ENCODE measurements at places on chromosomes 11 and 22.
A peak's percentile ranks its signal among the peaks of the same experiment; 100 is the strongest.

GRCh38 chr11:289398-289711, 429 bp downstream of the PGGHG start:
- DNase-seq, result no peak

DNA sequence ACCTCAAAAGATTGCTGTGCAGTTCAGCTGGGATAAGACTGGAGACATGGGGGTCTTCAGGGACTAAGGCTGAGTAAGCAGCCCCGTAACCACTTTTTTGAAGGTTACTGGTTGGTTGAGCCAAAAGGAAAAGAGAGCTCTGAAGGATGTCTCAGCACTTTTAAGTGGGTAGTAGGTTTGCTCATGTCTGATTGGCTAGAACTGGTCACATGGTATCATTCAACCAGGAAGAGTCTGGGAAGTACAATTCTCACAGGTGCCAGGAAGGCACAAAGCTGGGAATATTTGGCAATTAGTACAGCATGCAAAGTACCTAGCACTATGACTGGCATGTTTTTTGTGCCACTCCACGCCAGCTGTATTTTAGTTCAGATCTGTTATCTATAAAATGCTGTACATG, 58.1 kb downstream of the SNX19 start:
- no peak for DNase-seq

GRCh38 chr22:46739094-46739870, 1.2 kb upstream of the CERK start:
- DNase-seq, result no peak

DNA sequence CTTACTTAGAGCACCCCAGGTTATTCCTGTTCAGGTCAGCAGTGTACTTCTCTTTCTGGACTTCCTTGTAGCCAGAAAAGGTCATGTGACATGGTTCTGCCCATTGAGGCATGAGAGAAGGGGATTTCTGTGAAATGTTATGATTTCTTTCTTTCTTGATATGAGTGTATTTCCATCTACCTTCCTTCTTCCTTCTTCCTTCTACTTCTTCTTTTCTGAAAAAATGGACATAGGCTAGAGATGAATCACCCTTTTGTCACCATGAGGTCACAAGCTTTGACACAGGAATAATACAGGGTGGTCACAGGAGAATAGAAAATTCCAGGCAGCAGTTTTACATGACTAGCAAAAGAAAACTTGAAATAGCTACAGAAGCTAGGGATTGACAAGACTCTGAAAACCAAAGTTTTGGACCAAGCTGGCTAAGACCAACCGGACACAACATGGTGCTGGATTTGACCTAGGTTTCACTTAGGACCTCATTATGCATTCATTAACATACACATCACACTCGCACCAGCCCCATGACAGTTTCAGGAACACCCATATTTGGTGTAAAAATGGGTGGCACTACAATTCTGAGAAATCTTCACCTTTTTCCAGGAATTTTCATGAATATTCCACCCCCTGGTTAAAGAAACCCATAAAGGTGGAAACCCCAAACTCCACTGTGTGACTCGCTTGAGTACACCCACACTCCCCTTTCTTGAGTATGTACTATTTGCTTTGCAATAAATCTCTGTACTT, 21.2 kb upstream of the MAP6 start:
- DNase-seq, result no peak

- DNase-seq, result peak; percentile 73
Observed at GRCh38 chr22:41022470-41023298, 69.7 kb upstream of the EP300 start.

- no peak for DNase-seq
Observed at GRCh38 chr22:33519071-33519973, 401.0 kb downstream of the LARGE1 start.

- DNase-seq, result no peak
Observed at GRCh38 chr11:113534625-113535024, 59.4 kb upstream of the DRD2 start.

- DNase-seq, result no peak
Observed at GRCh38 chr22:27185760-27186302, 528.4 kb downstream of the MIAT start.

- no peak for DNase-seq
Observed at GRCh38 chr11:130071211-130071712, 1.6 kb downstream of the APLP2 start.

DNA sequence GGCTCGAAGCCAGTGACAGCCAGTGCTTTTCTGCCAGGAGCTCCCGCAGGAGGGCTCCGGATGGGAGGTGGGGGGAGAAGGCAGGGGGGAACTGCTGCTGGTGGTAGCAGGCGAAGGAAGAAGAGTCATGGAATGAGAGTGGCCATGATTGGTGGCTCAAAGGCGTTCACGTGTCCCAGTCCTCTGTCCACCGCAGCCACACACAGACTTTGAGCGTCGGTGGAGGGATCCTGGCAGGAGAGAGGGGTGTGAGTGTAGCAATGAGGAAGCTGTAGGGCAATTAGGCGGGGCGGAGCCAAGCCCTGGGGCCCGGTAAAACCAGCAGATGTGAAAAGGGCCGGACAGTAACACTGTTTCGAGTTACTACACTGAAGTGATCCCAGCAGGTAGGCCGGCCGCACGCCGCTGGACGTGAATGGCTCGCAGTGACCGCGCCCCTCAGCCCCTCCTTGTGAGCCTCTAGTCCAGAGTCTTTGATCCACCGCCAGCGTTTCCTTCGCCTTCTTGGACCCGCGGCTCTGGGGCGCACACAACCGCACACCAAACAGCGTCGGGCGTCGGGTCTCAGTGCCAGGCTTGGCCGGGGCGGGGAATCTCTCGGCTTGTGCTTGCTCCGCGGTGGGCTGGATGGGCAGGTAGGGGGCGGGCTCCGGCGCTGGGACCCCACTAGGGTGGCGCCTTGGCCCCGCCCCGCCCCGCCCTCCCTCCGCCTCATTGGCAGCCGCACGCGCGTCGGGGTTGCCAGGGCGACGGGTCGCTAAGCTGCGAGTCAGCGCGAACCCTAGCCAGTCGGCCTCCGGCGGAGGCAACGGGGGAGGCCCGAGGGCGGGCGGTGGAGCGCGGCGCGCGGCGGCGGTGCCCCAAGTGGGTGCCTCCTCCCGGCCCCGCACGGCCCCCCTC, at the start of gene LRRC10B:
Gene LRRC10B, plus strand, starts transcription at position 788 of the 900 bp plus-strand sequence. CDS start 250 bp downstream, outside the sequence.
- peak; percentile 49 for DNase-seq

DNA sequence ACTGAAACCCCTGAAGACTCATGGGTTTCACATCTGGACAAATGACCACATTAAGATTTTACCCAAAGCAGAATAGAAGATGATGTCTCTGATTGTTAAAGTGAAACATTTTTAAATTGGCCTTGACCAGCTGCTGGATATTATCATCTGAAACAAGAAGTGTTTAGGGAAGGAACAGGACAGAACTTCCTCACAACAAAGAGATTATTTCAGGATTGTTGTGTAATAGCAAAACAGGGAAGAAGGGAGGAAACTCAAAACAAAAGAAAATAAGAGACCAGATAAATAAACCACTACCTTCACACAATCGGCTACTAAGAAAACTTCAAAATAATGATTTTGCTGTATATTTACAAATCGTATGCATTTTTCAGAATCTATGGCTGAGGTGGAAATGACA, 319.2 kb upstream of the API5 start:
- DNase-seq, result no peak

DNA sequence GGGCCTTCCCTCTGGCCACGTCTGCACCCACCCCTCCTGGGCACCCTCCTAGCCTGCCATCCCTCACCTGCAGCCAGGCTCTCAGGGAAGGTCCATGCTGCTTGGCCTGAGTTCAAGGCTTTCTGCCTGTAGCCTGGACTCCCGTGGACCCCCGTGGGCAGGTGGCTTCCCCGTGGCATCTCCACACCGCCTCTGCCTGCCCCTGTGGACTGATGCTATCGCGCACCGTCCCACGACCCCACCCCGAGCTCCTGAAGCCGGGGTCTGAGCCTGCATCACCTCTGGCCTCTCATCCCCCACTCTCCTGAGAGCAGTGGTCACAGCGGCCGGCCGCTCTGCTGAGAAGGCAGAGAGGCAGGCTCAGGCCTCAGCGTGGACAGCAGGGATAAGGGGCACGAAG, 4.5 kb downstream of the IFITM5 start:
- no peak for DNase-seq

DNA sequence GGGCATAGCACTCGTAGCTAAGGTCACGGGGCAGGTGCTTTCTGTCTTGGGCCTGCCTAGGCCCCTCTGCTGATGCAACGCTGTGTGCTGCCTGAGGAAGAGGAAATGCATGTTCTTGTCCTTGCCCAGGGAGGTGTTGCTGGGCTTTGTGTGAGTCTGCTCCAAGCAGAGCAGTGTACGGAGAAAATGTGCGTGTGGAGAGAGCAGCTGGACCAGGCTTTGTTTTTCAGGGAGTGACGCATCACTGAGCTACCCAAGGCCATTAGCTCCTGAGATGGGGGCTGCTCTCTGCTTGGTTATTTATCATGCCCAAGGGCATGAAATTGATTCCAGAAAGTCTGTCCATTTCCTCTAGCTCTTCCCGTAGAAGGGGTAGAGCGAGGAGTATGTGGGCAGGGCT, 82.9 kb upstream of the THY1 start:
- no peak for DNase-seq

- DNase-seq, result no peak
Observed at GRCh38 chr11:279040-279965, 1.1 kb downstream of the NLRP6 start.

DNA sequence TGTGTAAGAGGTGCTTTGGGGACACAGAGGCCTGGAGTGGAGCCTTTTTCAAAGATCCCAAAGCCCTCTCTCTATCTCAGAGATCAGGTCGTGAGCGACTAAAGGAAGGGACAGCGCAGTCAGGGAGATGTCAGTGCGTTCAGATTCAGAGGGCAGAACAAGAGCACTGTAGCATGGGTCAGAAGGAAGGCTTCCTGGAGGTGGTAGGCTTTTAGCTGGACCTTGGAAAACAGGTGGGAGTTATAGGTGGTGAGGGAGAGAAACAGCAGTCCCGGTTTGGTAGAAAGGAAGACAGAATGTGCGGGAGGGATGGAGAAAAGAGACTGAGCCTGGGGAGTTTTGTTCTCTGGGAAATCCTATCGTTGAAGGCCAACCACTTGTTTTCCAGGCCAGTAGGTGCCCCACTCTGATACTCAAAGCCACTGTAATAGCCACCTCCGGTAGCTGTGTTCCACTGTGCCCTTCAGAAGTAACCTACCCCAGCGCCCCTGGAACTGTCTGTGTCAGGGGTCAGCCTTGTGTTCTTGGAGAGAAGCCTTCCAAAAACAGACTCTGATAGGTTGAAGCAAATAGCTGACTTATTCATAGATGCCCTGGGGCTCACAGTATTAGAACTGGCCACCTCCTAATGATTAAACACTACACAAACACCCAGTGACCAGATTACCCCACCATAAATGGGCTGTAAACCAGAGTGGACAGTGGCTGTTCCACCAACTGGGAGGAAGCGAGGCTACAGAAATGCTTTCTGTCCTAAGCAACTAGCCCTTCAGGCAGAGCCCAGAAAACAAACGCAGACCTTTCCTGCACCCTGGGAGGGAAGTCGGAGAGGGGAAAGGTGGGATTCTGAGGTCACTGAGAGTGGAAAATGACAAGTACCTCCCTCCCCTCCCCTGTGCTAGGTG, 157.7 kb downstream of the DBX1 start:
- DNase-seq, result no peak

DNA sequence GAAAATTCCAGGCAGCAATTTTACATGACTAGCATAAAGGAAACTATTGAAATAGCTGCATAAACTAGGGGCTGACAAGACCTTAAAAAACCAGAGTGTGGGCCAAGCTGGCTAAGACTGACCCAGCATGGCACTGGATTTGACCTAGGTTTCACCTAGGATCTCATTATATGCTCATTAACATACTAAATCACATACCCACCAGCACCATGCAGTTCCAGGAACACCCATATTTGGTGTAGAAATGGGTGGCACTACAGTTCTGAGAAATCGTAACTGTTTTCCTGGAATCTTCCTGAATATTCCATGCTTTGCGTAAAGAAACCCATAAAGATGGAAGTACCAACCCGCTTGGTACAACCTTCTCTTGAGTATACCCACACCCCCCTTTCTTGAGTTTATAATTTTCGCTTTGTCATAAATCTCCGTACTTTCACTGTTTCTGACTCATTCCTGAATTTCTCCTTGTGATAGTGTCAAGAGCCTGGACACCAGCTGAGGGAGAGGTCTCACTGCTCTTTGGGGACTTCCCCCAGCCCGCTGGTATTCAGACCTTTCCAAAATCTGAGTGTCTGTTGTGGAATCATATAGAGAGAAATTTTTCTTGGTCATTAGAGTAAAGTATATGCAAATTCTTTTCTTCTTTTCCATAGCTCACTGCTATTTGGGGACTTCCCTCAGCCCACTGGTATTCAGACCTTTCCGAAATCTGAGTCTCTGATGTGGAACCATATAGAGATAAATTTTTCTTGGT, 55.1 kb downstream of the MTMR3 start:
- no peak for DNase-seq

- DNase-seq, result no peak
Observed at GRCh38 chr22:50630376-50630775, 2.4 kb upstream of the ARSA start.

- no peak for DNase-seq
Observed at GRCh38 chr11:92451063-92451462, 226.4 kb downstream of the FAT3 start.

DNA sequence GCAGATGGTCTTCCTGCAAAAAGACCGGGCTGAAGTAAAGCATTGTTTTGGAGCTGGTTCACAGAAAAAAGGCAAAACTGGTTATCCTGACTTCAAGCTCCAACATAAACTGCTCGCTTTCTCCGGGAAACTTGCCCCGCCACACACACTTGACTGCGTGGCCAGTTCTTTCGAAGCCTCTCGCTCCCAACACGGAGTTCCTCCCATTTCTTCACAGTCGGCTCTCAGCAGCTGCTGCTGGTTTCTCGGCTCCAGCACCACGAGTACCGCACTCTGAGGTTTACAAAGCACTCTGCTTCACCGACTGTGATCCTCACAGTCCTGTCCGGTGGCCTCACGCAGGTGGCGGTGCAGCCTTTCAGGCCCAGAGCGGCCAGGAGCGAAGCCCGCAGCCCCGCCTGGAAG, 264 bp downstream of the CHEK1 start:
- DNase-seq, result no peak

DNA sequence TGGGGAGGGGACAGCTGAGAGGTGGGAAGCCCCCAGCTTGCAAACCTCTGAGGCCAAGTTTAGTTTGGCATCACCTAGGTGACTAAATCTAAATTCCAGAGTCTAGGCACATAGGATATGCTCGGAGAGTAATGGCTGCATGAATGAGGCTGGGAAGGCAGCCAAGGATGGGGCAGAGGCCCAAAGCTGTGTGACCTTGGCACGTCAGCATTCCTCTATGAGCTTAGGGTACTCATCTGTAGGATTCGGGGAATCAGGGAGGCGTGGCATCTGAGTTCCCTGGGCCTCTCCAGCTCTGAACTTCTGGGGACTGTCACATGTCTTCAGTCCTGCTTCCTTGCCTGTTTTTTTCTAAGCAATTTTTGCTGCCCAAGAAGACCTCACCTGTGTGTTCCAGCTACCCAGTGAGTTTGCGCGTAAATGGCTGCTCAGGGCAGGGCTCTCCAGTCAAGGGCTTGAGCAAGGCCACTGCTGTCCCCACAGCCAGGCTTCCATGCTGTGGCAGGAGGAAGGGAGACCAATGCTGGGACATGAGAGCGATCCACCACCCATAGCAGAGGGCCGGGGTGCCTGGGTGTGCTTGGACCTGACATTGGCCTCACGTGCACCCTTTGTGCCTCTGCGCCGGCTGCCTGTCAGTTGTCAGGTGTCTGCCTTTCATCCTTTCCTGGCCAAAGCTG, 13.9 kb downstream of the DAGLA start:
- DNase-seq, result no peak
